ENCODE measurements at places on chromosomes 2 and 18.

GRCh38 chr2:241109210-241110088, 7.4 kb upstream of the MTERF4 start:
- DNase-seq, result no peak

DNA sequence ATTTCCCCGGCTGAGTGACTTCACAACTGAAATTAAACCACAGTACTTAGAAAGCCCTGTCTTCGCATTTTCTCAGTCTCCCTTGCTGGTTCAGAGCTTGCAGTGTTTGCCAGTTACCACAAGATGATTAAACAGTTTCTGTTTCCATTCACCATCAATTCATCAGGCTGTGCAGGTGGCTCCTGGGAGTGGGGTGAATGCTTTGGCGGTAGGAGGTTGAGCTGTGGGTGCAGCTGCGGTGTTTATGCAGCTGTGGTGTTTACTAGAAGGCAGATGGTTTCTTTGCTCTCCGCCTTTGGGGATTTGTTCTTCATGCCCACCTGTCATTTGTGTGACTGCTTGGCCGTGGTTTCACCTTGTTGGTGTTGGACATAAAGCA, 16.1 kb downstream of the ACOXL start:
- peak; percentile 10 for DNase-seq

DNA sequence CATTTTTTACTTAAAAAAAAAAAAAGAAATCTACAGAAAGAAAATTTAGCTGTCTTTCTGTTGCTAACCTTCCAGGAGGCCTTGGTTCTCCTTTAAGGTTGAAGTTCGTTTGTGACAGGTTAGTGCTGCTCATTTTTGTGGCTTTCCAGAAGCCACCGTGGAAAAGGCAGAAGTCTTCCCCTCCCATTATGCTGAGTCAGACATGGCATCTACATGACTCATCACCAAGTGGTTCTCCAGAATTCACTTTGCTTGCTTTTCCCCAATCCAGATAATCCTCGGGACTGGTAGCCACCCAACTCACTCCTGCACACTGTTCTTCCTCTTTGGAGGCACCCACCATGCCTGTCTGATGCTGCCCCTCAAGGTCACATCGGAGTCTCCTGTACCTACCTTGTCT, 228.7 kb downstream of the PIK3C3 start:
- no peak for DNase-seq

GRCh38 chr2:221546505-221547225, 25.4 kb downstream of the EPHA4 start:
- no peak for DNase-seq

- no peak for DNase-seq
Measured at GRCh38 chr18:69943021-69943420, 4.7 kb downstream of the CD226 start.

DNA sequence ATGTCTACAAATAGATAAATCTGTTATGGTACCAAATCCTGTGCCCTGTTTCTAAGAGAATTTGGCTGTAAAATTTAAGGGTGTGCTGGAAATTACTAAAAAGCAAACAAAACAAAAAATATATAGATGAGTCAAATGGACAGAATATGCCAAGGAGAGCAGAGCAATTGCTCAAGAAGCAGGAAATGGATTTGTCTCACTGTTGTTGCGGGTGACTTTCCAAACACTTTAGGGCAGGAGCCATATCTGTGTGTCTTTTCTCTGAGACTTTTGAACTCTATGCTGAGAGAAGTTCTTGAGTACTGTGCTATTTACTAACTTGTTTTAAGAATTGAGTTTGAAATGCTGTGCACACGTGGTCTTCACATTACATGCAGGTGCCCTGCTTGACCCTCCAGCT, 221.7 kb downstream of the PHLPP1 start:
- DNase-seq, result no peak

DNA sequence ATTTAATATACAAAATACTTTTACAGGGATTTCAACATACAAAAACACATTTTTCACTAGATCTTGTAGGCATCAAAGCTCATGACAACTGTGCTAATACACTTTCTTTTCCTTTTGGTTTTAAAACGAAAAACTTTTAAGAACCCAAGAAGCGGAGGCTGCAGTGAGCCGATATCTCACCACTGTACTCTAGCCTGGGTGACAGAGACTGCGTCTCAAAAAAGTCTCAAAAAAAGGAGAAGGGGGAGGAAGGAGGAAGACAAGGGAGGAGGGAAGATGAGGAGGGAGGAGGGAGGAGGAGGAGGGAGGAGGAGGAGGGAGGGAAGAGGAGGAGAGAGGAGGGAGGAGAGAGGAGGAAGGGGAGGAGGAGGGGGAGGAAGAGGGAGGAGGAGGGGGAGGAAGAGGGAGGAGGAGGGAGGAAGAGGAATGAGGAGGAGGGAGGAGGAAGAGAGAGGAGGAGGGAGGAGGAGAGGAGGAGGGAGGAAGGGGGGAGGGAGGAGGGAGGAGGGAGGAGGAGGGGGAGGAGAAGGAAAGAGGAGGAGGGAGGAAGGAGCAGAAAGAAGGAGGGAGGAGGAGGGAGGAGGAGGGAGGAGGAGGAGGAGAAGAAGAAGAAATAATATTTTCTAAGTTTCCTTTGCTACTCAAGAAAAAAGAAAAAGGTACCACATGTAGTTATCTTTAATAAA, 13.8 kb downstream of the ROCK2 start:
- DNase-seq, result no peak

GRCh38 chr2:84906108-84906899, 848 bp downstream of the TMSB10 start:
- DNase-seq, result peak; percentile 14

- DNase-seq, result no peak
Measured at GRCh38 chr2:122329278-122329677, 573.8 kb downstream of the TSN start.

DNA sequence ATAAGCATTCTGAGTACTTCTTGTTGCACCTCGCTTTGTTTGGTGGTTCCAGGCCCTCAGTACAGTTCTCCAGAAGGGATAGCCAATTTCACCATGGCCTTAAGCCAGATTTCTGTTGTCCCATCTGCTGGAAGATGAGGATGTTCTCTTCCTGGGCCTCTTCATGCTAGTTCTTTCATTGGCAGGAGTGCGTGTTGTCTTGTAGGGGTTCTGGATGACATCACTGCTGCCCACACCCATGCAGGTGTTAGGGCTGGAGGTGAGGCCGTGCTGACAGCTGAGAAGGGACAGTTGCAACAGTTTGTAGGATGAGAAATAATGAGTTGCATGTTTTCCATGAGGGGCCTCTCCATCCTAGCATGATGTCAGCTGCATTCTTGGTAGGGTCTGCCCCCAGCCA, 142.9 kb downstream of the LDLRAD4 start:
- DNase-seq, result no peak

GRCh38 chr2:17803497-17803896, 12.8 kb upstream of the MSGN1 start:
- DNase-seq, result no peak

- no peak for DNase-seq
Measured at GRCh38 chr2:26631401-26632170, 9.6 kb downstream of the CIB4 start.

- no peak for DNase-seq
Measured at GRCh38 chr2:216549926-216550690, 51.5 kb downstream of the RPL37A start.

DNA sequence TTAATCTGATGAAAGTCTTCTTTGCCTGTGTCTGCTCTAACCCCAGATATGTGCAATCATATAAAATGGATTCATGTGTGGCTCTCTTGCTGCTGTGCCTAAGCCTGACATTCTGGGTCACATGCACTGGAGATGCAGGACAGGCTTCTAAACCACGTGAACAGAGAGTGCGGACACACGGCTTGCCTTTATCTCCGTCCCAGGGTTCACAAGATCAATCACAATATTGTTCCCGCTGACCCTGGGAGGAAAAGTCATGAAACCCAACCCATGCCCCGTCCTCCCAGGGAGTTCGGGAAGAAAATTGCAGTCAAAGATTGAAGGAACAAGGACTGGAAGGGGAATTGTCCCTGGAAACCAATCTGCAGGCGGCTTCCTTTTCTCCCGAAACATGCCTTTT, 74.8 kb downstream of the VAPA start:
- no peak for DNase-seq

DNA sequence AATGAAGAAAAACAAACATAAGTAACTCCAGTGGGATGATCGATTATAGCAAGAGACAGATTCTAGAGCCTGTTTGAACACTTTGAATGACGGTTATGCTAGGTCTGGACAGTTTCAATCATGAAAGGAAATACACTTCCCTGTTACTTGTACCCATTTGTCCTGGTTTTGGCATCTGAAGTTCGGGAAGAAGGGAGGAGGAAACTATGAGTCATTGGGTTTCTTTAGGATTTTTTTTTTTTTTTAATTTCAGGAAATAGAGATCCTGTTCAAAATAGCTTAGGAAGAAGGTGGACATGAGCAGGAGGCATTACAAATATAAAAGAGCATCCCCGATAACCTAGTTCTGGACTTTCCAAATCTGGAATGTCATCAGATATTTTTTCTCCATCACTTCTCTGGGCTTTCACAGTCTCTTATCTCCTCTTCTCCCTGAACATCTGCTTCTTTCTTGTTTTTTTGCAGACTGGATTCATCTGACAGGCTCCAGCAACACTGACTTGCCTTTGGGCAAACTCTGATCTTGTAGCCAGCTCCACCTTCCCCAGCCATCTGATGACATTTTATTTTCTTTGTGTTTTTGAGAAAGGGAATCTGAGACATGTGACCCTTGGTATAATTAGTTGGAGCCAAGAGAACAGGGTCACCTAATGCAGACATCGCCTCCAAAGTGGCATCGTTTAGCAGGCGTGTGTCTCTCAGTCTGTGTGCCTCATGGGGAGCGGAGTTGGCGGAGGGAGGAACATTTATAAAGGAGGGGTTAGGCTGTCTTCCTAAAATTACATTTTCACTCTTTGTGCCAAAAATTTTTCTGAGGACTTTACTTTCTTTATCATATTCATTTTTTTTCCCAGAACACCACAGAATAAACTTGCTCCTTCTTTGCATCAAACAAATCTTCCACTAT, 195.3 kb upstream of the EPHA4 start:
- DNase-seq, result no peak

GRCh38 chr18:1392046-1392445, 487.4 kb downstream of the ADCYAP1 start:
- DNase-seq, result no peak

DNA sequence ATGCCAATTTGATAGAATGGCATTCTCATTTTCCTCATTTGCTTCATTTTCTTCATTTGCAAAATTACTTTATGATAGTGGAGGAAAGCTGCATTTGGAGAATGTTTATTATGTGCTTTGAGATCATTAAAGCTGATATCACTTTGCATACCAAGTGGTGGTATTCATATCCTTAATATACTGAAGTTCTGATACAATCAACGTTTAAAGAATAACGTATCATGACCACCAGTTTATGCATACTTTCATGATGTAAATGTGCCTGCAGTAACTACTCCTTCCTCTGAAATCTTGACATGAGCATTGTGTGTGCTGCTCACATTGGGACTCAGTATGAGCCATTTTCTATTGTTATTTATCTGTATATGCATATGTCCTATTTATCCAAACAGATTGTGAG, 302.1 kb downstream of the ARHGAP15 start:
- no peak for DNase-seq

DNA sequence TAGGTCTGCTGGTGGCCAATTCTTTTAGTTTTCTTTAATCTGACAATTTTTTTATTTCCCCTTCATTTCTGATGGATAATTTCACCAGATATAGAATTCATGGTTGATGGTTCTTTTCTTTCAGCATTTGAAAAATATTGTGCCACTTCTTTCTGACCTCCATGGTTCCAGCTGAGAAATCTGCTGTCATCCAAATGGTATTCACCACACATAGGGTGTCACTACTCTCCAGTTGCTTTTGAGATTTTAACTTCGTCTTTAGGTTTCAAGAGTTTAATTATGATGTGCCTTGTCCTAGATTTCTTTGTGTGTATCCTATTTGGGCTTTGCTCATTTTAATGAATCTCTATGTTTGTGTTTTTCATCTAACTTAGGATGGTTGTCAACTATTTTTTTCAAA, 488.6 kb upstream of the HS6ST1 start:
- DNase-seq, result no peak

DNA sequence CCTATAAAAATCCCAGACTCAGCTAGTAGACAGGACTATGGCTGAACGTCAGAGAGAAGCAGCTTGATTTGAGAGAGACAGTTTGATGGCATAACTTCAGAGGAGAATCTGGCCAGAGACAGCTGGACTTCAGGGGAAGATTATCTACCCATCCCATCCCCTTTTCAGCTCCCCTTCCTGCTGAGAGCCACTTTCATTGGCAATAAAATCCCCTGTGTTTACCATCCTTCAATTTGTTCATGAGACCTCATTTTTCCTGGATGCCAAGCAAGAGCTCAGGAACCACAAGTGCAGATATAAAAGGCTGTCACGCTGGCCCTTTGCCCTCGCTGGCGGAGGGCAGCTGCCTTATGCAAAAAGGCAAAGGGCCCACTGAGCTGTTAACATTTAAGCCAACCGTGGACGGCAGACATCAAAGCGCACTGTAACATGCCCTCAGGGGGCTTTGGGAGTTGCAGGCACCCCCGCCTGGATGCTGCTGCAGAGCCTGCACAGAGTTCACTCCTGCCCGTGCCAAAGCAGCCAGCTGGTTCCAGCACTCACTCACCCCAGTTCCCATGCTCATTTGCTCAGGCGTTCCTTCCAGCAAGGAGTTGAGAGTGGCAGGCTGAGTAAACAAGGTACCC, 164.3 kb upstream of the PGAP1 start:
- no peak for DNase-seq

DNA sequence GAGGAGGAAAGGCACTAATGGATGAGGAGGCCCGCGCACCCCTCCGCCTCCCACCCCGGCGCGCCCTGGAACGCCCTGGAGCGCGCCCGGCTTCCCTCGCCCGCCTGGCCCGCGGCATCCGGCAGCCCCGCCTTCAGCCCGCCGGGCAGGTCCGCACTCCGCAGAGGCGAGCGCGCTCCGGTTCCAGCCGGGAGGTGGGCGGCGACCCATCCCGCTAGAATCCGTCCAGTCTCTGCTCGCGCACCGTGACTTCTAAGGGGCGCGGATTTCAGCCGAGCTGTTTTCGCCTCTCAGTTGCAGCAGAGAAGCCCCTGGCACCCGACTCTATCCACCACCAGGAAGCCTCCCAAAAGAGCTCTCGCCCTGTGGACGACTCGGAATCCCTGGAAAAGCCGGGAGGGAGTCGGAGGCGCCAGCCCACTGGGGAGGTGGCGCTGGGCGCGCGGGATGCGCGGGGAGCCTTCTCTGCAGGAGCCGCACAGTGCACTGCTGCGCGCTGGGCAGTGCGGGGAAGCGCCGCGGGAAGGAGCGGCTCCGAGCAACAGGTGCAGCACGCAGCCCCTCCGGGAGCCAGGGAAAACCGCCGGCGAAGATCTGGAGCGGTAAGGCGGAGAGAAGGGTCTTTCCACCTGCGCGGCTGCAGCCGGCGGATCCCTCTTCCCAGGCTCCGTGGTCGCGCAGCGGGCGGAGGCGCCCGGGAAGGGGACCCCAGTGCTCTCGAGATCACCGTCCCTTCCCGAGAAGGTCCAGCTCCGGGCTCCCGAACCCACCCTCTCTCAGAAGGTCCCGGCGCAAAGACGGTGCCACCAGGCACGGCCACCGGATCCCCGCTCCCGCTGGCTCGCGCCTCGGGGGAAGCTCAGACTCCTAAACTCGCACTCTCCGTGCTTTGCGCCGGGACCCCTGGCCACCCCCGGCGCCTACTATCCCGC, at the start of gene GALR1:
Gene GALR1 (plus strand): TSS at position 280 of the 932 bp plus-strand sequence. CDS start 701 bp downstream, outside the sequence.
- DNase-seq, result peak; percentile 8

Data from NCI-H524 (cell line).